ENCODE measurements at places on chromosomes 1 and 21.

GRCh38 chr1:192810253-192810880 lies 1.5 kb downstream of the RGS2 start:
- no peak for DNase-seq

DNA sequence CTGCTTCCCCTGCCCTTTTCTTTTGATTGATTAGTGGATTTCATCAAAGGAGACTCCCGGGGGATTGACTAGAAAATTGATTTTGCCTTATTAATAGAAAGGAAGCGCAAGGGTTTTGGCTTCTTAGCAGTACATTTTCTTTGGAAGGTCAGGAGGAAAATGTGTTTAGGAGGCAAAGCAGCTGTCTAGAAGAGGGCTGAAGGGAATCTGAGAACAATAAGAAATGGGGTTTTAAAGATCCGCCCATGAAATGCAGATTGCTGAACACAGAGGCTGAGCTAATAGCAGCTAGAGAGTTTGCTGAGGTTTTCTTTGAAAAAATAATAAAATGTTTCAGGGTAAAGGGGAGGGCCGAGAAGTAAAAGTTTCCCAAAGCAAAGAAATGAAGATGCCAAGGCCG lies 4.9 kb downstream of the SERTAD4 start:
- DNase-seq = no peak

GRCh38 chr21:36863260-36863659 lies 103.2 kb downstream of the HLCS start:
- no peak for DNase-seq

- no peak for DNase-seq
Observed at GRCh38 chr1:72371259-72372035, 89.1 kb upstream of the NEGR1 start.

Measured in hematopoietic multipotent progenitor cell (in vitro differentiated cells).